ENCODE measurements at places on chromosomes 4 and X.

GRCh38 chrX:130167040-130167439 is 1.4 kb upstream of the AIFM1 start:
- DNase-seq = no peak

- DNase-seq = no peak
Observed at GRCh38 chrX:11265352-11265751, 27.9 kb upstream of the AMELX start.

- no peak for DNase-seq
Observed at GRCh38 chr4:188688956-188689355, 549.7 kb downstream of the TRIML1 start.

GRCh38 chr4:123298261-123298660 is 98.3 kb upstream of the SPRY1 start:
- no peak for DNase-seq

DNA sequence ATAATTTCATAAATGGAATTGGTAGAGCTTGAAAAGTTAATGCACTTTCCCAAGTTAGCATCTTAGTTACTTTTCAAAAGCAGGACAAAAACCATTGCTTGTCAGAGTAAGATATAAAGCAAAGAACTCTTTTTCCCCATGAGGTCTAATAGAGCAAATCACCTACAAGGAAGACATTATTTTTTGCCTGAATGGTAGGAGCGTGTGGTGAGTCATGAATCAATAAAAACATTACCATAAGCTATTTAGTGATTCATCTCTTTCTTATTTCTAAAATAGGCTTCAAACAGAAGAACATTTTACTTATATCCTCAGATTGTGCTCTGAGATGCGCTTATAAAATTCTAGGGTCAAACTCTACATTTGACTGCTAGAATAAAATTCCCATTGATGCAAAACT is 109.4 kb upstream of the GPRIN3 start:
- peak; percentile 31 for DNase-seq

GRCh38 chr4:72209600-72209999 is 177.8 kb downstream of the NPFFR2 start:
- peak; percentile 81 for DNase-seq

DNA sequence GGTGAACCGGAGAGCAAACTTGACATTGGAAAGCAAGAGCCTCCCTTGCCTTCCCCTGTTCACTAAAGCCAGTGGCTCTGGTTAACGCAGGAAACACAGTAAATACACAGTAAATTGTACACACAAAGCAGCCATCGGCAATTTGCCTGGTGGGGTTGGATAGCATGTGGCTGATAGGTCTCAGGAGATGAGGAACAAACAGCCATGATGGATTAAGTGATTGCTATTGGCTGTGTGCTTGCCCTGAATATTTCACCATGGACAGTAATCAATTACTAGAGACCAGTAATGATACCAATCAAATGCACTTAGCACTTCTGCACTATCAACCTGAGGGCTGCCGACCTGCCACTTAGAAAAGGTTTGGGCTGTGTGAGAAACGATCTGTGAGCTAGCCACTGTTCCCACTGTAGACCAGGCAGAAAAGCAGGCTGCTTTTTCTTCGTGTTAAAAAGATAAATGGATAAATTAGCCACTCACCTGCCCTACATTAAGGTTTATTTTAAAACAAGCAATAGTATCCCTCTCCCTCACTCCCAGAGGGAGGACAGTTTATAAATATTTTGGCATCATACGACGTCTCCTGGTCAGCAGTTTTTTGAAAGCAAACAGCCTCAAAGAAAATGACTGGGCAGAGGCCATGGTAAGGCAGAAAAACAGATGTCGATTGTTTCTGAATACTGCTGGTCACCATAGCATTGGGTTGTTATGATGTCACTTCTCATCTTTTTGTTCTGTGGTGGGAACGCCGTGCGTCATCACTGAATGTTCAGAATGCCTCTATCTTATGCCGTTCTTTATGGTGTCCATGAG is 167.1 kb downstream of the MAML3 start:
- no peak for DNase-seq

GRCh38 chr4:81404294-81404693 is 67.4 kb downstream of the RASGEF1B start:
- DNase-seq = no peak

DNA sequence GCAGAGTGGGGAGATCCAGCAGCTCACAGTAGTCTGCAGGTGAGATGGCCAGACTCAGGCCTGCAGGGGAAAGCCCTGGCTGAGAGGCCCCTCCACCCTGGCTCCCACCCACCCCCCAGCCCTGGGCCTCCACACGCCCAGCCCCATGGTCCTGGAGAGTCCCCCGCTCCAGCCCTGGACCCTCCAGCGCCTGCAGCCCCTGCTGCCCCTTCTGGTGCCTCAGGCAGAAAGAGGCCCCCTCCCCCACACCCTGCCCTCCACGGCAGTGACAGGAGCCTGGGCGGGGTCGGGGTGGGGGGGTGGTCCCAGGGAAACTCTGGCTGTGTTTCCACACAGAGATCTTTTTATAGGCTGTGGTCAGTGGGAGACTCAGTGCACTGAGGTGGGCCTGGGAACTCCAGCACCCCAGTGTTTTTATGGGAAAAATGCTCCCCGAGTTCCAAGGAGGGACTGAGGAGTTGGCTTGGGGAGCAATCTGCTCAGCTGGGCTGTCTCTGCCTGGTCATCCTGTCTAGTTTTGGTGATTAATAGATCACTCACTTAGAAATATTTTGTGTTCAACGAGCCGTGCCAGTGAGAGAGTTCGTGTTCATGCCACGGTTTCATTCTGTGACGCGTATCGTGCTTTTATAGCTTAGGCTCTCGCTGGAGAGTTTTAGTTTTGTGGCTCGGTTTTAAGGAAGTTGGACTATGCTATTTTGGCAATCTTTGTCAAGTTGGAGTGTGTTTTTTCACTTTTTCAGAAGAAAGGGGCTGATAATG is 53.1 kb upstream of the HGFAC start:
- no peak for DNase-seq

DNA sequence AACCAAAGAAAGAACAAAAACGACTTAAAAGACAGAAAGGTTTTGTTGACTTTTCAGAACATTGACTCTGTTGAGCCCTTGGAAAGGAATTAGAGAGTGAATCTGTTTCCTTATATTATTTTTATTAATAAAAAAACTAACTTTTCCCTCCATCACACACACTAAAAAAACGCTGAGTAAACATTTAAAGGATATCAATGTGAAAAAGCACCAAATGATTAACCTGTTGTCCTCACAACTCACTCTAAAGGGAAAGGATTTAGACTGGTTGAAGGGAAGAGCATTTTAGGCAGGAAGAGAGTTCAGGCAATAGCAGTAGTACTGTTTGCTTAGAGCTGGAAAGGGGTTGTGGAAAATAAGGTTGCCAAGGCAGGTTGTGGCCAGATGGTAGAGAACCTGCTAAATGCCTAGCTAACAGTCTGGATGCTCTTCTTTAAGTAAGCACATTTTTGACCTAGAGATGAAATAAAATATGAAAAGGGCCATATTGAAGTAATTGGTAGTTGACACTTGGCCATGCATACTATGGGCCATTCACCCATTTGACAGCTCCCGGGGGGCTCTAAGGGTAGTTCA is 98.0 kb upstream of the NDP start:
- no peak for DNase-seq

- DNase-seq = no peak
Observed at GRCh38 chr4:150628073-150628472, 46.1 kb downstream of the MAB21L2 start.

DNA sequence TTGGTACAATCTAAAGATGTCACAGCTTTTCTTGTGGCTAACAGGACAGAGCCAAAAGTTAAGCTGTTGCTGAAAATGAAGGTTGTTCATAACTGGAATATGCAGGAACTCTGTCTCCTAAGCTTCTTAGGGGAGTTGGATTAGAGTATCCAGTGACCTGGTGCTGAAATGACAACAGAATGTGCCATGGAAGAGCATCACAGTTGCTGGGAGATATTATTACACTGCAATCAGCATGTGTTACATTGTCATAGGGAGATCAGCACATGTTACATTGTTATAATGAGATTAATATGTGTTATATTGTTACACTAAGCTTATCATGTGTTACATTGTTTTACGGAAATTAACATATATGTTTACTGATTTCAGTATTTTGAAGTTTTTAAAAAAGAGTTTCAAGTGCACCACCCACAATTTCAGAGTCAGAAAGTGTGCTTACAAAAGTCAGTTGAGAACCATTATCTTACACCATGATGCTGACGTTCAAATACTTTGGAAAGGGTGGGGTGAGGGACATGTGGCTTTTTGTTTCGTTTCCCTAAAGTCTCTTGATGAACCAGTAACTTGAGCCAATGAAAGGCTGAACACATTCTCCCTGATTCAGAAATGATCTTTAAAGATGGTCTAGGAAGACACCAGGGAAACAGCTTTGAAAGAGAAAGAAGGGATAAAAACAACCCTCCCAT is 113.4 kb downstream of the DRD5 start:
- no peak for DNase-seq

- peak; percentile 22 for DNase-seq
Observed at GRCh38 chrX:41389311-41389888, 55.4 kb downstream of the DDX3X start.

DNA sequence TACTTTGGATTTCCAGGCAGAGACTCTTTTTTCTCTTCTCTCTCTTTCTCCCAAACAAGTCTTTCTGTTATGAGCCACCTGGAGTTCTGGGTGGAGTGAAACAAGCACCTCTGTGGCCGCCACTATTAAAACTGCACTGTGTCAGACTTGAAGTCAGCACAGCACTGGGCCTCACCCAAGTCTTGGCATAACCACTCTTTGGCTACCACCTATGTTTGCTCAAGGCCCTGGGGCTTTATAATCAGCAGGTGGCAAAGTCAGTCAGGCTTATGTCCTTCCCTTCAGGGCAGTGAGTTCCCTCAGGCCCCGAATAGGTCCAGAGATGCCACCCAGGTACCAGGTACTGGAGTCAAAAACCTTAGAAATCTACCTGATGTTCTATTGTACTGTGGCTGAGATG is 52.4 kb downstream of the ITIH6 start:
- DNase-seq = no peak

DNA sequence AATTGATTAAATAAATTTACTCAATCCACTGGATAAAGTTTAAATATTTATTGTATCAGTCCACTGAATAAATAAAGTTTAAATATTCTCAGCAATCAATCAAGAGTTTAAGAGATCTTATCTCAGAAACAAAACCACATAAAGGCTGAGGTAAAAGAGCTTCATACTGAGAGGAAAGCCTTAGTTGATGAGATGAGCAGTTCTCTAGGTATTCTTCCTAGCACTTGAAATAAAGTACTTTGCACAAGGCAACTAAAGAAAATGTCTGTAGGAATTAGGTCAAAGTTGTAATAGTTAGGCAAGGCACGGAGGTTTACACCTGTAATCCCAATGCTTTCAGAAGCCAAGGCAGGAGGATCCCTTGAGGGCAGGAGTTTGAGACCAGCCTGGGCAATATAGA is 63.5 kb downstream of the UCHL1 start:
- DNase-seq = peak; percentile 55

DNA sequence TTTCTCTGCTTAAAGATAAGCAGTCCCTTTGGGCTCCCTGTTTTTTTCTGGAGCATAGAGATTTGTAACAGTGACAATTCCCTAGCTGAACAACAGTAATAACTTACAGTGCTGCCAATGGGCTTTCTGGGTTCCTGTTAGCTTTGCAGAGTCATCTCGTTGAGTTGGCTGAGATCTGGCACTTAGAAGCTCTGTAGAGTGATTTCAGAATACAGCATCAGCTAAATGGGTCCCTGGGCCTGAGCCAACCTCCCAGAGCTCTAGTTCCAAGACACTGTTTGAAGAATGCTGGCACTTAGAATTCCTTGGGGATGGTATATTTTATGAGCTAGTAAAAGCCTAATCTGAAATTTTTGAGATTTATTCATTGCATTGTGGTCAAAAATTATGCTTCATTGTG is 43.5 kb upstream of the SERTM2 start:
- no peak for DNase-seq

DNA sequence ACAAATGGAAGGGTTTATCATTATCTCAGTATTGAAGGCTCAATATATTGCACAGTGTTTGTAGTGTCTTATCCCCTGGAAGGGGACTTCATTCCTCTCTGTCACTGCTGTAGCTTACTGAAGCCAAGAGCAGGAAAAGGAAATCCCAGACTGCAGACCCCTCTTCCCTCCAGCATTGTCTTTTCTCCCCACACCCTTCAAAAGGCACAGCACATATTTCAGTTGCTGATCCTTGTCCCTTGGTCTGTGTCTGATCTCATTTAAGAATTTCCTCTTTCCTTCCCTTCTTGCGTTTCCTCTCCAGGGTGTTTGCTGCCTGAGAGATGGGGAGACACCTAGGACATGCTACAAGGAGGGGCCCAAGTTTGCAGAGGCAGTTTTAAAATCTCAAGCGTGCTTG is 40.1 kb downstream of the STIM2 start:
- no peak for DNase-seq

- peak; percentile 23 for DNase-seq
Observed at GRCh38 chrX:133638285-133638684, 223.0 kb upstream of the GPC4 start.

DNA sequence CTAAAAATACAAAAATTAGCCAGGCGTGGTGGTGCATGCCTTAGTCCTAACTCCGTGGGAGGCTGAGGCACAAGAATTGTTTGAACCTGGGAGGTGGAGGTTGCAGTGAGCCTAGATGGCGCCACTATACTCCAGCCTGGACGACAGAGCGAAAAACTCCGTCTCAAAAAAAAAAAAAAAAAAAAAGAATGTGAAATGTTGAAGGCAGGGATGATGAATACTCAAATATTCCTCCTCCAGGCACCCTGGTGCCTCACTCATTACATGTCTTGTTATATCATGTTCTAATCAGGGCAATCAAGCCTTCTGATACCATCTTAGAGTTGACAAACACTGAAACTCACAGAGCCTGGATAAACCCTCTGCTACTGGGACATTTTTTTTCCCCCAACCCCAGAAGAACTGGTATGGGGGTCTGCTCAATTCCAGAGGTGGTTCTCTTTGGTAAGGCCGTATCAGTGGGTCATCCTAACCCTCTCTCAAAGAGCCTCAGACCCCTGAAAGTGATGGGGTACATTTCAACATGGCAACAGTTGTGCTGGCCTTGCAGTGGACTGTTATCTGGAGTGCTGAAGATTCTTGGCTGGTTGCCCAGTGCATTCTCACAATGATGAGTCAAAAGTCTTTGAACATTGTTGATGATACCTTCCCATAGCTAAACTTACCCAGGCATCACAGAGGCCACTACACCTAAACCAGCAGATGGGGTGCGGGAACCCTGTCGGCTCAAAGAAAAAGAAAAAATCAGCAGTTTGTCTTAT is 2.4 kb upstream of the SH3KBP1 start:
- DNase-seq = peak; percentile 71

DNA sequence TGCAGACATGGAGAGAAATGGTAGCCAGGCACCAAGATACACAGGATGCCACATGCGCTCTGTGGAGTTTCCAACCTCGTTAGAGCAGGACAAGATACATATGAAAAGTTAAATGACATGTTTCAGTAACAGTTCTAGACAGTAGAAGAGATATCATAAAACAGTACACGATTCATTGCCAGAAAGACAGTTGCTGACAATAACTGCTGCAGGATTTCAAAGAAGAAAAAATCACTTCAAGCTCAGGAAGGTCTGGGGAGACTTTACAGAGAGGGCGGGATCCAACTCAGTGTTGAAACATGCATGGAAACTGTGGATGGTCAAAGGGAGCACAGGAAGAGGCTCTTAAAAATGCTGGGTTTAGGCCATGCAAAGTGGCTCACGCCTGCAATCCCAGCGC is 31.0 kb downstream of the DCTD start:
- no peak for DNase-seq
